ENCODE measurements at places on chromosomes 2 and 18.

GRCh38 chr2:112750560-112750843 lies 13.9 kb downstream of the CKAP2L start:
- no peak for DNase-seq

- DNase-seq, result no peak
Observed at GRCh38 chr2:173831312-173832229, 133.6 kb downstream of the SP3 start.

DNA sequence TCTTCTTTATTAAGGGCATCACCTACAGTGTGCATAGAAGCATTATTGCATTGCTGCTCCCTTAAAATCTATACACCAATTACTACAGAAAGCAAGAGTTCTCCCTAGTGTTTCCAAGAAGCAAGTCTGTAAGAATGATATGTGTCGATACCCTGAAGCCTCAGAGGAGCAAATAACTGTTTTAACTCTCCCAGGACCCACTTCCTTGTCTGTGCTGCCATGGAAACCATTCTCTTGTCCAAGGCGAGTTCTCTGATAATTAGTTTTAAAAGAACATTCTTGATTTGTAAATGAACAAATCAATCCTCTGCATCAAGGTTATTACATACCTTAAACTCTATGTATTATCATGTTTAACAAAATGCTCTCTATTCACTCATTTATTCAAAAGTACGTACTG lies 326.8 kb upstream of the KLHL14 start:
- no peak for DNase-seq

GRCh38 chr18:21575656-21576055 lies 24.8 kb downstream of the ESCO1 start:
- no peak for DNase-seq

DNA sequence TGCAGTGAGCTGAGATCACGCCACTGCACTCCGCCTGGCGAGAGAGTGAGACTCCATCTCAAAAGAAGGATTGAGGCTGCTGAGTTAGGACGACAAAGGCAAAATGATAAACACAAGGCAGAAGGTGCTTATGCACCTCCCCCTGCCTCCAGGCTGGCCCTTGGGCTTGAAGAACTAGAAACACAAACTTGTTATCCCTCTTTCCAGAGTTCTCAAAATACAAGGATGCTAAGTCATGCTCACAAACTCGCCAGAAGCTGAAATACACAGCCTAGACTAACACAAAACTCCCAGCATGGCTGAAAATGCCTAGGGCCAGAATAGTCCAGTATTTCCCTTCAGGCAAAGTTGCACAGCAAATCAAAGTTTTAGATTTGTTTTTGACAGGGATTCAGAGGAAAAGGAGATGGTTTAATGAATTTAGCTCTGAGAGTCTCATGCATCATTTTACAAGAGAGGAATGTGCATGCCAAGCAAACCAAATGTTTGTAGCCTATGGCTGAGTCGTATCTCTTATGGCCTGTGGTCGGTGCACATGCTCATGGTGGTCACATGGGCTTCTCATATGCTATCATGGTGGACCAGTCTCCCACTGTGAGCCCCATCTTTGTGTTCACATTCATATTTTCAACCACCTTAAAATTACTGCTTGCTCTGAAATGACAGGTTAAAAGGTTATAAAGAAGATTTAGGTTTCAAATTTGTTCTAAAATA lies 16.2 kb upstream of the MREG start:
- no peak for DNase-seq

- DNase-seq, result peak; percentile 9
Observed at GRCh38 chr2:191811807-191812602, 34.9 kb downstream of the CAVIN2 start.

GRCh38 chr2:140893685-140894084 lies 1237.1 kb downstream of the LRP1B start:
- DNase-seq, result no peak
